ENCODE measurements at places on chromosomes 13 and 19.

DNA sequence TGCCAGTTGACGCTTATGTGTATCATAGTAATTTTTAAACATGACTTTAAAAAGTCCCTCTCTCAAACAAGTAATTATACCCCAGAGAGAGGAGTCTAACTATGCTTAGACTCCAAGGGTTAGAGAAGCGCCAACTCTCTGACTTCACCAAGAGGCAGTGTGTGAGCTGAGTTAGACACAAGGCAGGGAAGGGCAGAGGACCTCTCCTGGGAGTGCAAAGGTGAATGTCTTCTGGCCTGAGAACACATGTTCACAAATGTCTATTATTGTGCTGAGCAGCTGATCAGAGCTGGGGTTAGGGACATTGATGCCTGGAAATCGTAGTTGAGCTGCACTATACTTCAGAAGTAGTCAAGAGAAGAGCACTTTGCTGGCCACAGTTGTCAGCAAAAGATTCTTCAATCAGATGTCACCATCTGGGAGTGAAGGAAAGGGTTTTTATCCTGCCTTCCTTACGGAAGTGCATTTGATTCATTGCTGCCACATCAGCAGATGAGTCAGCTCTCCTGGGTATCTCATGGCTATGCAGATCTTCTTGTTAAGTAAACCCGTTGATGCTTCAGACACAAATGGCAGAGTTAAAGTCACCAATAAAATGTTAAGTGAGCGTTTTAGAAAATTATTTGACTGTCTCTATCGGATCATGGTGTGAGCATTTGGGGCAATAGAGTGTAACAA, 283.2 kb upstream of the ARGLU1 start:
- no peak for DNase-seq

DNA sequence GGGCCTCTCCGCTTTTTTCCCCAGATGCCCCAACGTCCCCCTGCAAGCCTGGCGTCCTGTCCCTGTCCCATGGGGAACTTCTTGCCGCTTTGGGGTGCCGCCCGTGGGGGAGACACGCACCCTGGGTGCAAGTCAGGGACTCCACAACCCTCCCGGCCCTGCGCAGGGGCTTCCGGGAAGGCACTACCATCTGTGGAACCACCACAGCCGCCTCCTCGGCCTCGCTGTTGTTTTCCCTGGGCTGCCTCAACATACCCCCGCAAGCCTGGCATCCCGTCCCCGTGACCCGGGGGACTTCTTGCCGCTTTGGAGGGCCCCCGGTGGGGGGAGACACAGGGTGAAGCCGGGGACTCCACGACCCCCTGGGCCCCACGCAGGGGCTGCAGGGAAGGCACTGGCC, 238.4 kb downstream of the TUBA3C start:
- no peak for DNase-seq

- no peak for DNase-seq
Observed at GRCh38 chr19:2495651-2496316, 19.9 kb downstream of the GADD45B start.

DNA sequence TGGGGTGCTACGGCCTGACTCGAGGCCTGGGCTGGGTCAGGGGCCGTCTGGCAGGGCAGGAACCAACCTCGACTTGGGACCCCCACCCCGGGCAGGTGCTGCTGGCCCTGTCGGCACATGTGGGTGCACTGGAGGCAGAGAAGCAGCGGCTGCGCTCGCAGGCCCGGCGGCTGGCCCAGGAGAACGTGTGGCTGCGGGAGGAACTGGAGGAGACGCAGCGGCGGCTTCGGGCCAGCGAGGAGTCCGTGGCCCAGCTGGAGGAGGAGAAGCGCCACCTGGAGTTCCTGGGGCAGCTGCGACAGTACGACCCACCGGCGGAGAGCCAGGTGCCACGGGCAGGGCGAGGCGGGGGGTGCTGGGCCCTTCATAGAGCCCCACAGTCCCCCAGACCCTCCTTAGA, 5.9 kb downstream of the KLC3 start:
- DNase-seq, result no peak

DNA sequence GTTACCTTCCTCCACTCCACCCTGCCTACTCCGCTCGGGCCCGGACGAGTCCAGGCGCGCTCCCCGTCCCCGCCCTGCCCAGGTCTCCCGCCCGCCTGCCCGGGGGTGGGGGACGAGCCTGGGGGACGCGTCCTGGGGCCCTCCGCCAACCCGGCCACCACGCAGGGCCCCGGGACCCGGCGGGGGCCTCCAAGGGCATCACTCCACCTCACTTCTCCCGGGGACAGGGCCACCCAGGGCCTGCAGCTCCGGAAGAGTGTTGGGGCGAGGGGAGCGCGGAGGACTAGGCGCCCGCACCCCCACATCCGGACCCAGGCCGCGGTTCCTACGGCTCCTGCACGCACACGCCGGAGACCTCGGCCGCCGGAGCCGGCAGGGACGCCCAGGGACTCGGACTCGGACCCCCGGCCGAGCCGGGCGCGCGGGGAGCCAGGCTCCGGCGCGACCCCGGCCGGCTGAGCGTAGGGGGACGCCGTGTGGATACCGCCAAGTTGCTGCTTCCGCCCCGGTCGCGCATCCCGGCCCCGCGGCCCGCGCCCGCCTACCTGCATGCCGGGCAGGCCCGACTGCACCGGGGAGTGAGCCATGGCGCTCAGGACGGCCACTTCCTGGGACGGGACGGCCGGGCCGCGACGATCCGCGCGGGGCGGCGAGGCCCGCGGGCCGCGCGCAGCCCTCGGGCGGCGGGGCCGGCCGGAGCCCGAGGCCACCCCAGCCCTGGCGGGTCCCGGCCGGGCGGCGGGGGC, 534 bp downstream of the STK24 start:
- DNase-seq, result peak; percentile 38

GRCh38 chr13:83215627-83216026, 666.6 kb downstream of the SLITRK1 start:
- DNase-seq, result no peak

GRCh38 chr19:2139385-2140137, 11.8 kb downstream of the AP3D1 start:
- no peak for DNase-seq

- DNase-seq, result no peak
Observed at GRCh38 chr19:18908917-18909619, 10.1 kb downstream of the COPE start.

DNA sequence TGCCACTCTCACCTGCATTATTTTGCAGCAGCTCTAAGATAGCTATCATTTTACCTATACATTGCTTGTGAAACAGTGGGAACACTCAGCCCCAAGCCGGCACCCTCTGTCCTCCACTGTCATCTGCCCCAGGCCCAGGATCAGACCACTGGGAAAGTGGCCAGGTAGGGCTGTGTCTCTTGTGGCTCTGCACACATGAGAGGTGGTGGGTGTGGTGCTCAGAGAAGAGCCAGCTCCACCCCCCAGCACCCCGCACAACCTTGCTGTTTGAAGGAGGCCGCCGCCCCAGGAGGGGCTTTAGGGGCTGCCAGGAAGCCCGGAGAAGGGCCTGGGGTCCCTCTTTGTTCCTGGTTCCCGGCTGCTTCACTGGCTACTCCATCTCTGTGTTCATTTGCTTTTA, 26.6 kb downstream of the PPP1R37 start:
- no peak for DNase-seq

- no peak for DNase-seq
Observed at GRCh38 chr13:94140511-94140910, 339.0 kb downstream of the DCT start.

DNA sequence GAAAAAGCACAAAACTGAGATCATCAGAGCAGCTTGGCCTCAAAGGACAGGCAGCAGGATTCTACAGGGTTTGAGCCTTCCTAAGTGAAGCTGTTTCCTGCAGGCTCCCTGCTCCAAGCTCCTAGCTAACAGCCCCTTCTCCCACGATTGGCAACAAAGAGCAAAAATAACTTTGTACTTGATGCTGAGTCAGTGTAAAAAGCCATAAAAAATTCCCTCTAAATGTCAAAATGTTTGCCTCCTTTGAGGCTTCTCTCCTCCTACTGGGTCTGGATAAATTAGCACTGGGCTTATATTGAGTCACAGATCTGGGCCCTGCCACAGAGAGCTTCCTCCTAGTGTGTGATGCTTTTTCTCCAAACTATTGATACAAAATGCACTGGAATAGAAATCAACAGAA, 153.3 kb downstream of the TNFRSF19 start:
- DNase-seq, result no peak

GRCh38 chr13:24700539-24700938, 20.3 kb downstream of the ATP12A start:
- DNase-seq, result no peak

DNA sequence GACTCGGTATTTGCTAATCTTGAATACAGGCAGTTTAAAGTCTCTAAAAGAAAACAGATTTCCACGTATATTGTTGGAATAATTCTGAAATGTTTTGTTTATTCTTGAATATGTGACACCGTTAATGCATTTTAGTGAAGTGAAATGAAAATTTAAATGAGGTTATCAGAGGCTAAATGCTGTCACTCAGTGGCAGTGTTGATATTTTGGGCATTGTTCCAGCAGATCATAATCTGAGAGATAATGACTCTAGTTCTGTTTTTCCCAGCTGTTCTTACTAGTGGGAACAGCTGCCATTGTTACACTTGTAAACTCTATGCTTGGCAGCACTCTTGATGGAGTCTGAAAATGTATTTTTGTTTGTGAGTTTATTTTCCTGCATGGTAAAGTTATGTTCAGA, 365.6 kb upstream of the SLC10A2 start:
- DNase-seq, result no peak

- DNase-seq, result no peak
Observed at GRCh38 chr13:114161644-114162532, 17.2 kb upstream of the CFAP97D2 start.

DNA sequence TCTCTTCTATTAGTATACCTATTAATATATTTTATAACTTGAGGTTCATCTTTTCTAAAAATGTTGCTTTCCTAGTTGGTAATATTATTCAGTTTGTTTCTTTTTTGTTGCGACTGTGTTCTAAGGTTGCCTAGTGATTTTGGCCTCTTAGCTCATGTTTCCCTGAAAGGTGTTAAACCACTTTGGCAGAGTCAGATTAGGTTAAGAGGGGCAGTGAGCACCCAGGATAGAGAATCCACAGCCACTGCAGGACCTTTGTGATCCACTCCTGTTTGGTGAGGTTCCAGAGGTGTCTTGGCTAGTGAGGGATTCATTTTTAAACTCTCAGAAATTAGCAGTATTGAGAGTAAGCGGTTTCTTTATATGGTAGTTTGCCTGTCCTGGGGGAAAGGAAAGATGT, 14.9 kb upstream of the GPR18 start:
- no peak for DNase-seq

DNA sequence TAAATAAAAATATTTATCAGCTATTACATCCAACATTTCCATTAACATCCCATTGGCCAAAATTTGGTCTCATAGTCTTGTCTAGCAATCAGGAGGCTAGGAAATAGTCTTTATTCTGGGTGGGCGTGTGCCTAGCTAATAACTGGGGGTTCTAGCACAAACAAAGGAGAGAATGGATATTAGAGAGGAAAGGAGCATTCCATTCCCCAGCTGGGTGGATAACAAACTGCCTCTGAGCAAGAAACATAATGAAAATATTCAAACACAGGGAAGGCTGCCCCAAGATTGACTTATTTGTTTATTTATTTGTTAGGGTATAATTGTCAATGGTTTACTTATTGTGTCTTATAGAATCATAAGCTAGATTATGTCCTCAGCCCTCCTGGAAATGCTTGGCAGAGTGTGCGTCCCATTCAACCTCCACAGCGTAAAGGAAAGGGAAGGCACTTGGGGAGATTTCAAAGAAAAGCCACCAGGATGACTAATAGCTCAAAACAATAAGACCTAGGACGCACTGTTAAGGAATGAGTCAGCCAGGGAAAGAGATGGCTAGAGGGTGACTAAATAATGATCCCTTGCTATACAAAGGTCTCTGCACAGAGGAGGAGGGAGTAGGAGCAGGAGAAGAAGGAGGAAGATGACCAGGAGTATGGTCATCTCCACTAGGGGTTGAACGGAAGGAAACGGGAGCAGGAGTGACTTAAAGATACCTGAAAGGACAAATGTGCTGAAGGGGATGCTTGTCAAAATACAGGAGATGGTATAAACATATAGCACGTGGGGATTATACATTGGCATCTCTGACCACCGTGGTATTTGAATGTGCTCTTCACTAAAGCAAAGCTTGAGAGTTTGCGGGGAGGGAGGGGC, 23.5 kb upstream of the USP12 start:
- no peak for DNase-seq

Data from T-helper 17 cell (primary cell).